ENCODE measurements at places on chromosomes 3 and 15.

- DNase-seq, result no peak
Observed at GRCh38 chr3:112689989-112690388, 49.0 kb upstream of the CCDC80 start.

GRCh38 chr3:33317963-33318709, 40.9 kb downstream of the FBXL2 start:
- no peak for DNase-seq

GRCh38 chr3:129060276-129061022, at the start of gene GP9:
GP9 (plus strand) TSS chr3:129060779; CDS start chr3:129061740, 961 bp downstream.
- DNase-seq, result no peak

- no peak for DNase-seq
Observed at GRCh38 chr3:34388830-34389229, 590.4 kb downstream of the PDCD6IP start.

DNA sequence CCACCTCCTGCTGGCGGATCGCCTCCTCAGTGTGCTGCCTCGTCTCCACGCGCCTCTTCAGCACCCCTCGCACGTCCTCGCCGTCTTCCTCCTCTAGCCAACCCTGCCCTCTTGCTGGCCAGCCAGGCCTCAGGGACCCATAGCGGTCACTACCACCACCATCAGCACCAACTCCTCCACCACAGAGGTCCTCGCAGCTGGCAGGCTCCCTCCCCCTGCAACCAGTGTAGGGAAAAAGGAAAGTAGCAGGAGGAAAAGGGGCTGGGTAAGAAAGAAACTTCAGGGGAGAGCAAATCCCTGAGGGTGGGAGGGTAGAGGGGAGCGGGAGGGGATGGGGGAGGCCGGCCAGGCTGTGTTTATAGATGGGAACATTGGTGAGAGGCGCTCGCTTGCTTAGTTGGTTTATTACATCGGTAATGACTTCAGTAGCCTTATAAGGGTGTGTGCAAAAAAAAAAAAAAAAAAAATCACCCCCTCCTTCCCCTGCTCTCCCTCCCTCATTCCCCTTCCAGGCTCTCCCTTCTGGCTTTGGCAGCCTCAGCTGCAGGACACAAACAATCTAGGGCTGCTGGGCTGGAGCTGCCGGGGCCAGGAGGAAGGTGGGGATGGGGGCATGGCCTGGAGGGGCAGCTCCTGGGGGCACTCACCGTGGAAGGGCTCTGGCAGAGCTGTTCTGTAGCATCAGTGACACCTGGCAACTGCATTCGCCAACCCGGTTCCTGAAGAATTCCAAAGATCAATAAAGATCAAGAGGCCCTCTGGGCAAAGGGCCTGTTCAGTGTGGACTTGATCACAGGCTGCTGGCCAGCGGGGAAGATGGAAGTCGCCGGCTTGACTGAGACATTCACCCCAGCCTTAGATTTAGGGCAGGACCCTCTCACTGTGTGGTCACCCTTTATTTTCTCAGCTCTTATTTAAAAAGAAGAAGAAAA, 116.2 kb upstream of the HACD2 start:
- no peak for DNase-seq

- no peak for DNase-seq
Observed at GRCh38 chr3:151816091-151816604, 2.2 kb downstream of the AADAC start.

DNA sequence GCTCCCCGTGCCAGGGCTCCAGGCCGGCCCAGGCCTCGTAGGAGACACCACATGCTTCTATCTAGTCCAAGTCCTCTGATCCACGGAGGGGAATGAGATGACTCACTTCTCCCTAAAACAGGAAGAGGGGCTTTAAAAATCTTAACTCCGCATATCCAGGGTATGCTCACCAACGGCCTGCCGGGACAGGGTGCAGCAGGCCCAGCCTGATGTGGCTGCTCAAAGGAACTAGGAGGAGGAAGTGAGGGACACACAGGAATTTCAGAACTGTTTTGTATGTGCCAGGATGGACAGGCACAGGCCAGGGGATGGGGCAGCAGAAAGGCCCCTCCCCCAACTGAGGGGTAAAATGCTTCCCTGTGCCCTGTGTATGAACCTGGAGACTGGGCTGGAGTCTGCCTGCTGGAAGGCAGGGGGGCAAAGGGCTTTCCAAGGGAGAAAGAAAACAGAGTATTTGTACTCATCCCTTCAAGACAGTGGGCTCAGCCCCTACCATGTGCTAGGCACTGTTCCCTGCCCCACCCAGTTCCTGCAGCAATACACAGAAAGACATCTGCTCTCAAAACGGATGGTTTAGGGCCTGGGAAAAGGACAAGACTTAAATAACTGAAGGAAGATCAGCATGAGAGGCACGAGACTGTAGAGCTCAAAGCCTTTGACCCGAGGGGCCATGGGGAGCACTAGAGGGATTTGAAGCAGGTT, 22.1 kb downstream of the CHDH start:
- DNase-seq, result no peak

DNA sequence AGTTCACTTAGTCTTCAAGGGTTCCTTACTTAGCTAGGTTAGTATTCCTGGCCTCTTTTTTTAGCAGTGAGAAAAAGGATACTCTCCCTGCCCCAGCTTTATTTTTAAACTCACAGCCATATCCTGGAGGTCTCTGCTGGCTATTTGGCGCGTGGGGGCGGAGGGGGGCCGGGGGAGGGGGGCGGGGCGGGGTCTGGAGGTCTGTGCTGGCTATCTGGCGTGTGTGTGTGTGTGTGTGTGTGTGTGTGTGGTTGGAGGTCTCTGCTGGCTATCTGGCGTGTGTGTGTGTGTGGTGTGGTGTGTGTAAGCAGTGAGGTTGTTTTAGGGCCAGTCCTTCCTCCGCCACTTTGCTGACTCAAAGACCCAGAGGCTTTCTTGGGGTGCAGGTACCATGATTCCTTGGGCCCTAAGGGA, 579 bp upstream of the PLAAT1 start:
- no peak for DNase-seq

- DNase-seq, result no peak
Observed at GRCh38 chr3:144162042-144162441, 190.4 kb downstream of the DIPK2A start.

DNA sequence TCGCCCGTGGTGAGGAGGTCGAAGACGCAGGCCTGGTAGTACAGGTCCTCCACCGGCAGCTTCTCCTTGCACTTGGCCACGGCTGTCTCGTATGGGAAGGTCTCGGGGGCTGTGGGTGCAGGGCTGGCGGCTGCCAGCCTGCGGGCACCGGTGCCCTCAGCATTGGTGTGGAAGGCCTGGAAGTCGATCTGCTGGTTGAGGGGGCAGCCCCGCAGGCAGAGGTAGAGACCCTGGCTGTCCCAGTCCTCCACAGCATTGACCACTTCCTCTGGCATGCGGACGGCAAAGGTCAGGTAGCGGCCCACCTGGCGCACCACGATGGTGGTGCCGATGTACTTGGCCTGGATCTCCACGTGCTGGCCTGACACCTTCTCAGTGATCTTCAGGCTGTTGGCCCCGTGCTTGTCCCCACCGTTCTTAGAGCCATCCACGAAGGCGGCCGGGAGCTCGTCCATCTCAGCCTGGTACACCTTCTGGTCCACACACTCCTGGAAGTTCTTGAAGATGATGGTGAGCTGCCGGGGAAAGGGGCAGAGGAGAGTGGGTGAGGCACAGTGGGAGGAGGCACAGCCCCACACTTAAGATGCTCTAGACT, 43.7 kb downstream of the RGMA start:
- no peak for DNase-seq

- DNase-seq, result no peak
Observed at GRCh38 chr3:184796954-184797353, 15.0 kb upstream of the VPS8 start.

DNA sequence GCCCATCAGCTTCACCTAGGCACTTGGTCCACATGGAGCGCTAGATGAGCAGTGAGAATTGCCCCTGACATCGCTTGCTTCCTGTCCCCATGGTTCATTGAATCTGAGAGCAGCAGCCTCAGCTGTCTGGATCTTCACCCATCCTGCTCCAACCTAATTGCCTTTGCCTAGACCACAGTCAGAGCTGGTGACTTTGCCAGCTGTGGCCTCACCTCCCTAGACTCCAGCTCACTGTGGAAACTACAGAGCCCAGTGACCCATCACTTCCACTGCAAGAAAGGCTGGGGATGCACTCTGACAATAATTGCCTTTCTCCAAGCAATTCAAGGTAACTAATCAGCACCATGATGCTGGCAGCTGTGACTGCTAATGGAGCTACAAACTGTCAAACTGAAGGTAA, 30.6 kb upstream of the SLC6A1 start:
- DNase-seq, result no peak

- DNase-seq, result no peak
Observed at GRCh38 chr15:71635735-71636134, 174.6 kb upstream of the NR2E3 start.

DNA sequence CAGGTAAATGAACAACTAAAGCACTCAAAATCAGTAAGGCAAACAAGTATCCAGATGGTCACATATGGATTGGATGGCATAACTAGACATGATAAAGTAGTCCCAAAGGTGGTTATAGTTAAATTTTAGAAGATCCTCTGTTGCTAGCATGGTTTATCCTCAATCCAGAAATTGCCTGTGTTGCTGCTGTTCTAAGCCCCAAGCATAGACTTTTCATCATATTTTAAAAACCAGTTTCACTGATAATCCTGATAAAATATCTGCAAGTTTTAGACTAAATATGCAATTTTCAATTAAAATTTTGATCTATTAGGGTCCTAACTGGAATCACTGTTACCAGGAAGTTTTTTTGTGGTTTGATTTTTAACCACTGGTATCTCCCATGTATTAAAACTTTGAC, 35.4 kb downstream of the MBNL1 start:
- DNase-seq, result no peak

GRCh38 chr15:78533331-78533730, 6.9 kb upstream of the PSMA4 start:
- DNase-seq, result no peak

GRCh38 chr15:90439946-90440345, 51.9 kb downstream of the IQGAP1 start:
- no peak for DNase-seq

DNA sequence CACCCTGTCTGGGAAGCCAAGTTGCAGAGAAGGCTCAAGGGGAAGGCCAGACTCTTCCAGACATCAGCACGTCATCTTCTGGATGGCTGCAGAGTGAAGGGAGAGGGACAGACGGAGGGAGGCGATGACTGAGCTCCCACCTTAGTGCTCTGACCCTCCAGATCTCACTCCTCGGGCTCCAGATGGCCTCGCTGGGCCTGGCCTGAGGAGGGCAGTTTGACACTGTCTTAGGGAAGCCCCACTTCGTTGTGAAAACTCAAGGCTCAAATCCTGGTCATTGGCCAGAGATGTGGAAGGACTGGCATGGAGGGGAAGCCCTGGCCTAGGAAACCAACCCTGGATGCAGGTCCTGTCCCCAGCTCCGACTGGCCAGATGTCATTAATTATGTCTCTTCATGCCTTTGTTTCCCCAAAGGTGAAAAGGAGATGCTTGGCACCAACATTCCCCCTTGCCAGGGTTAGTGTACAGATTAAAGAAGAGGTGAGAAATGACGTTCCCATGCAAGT, 70.4 kb downstream of the ADCY5 start:
- DNase-seq, result no peak

DNA sequence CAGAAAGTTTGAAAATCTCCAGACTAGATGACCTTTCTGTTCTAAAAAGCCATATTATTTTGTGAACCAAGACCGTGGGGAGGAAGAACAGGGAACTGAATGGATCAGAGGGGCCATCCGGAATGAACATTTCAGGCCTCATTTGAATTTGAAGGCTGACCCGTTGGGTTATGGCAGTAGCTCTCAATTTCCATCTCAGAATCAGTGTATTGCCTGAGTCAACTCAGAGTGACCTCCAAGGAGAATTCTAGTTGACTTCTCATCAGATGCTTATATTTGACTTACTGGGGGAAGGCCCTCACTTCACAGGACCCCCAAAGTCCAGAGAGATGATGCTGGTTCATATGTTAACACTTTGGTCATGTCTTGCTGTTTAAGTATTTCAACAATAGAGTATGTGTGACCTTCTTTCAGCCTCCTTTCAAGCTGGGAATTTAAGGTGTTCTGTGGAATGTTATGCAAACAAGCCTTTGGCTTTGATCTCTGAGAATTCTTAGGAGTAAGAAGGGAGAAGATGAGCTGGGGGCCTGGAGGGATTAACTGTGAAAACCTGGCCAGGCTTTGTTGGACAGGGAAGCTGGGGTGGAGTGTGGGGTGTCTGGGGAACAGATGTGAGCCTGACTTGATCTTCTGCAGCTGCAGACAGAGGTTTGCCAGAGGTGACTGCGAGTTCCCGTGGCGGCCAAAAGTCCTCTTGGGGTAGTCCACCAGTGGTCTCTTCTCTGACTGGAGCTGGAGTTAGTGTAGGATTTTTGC, 111.2 kb upstream of the RGMA start:
- no peak for DNase-seq

DNA sequence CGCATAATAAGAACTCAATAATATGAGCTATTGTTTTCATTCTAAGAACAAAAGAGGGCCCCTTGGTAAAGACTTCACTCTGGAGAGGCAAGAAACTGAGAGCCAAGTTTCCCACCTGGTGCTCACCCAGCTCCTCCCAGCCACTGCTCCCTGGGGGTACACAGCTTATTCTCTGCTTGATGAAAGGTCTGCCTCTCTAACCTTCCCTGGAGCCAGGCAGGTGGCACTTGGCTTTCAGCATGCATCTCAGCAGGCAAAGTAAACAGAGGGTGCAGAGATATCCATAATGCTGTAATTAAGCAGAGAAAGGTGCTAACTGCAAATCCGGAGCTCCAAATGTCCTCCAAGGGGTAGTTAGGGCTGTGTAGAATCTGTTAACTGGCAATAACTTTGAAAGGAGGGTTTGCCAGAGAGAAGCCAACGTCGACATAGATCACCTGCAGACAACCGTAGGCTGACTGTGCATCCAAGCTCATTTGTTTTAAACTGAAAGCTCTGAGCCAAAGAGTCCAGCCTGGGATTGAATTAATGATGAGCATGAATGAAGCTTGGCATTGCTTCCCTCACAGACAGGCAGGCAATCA, 159.6 kb upstream of the PROK2 start:
- no peak for DNase-seq

- no peak for DNase-seq
Observed at GRCh38 chr3:188286087-188286513, 132.1 kb downstream of the LPP start.

DNA sequence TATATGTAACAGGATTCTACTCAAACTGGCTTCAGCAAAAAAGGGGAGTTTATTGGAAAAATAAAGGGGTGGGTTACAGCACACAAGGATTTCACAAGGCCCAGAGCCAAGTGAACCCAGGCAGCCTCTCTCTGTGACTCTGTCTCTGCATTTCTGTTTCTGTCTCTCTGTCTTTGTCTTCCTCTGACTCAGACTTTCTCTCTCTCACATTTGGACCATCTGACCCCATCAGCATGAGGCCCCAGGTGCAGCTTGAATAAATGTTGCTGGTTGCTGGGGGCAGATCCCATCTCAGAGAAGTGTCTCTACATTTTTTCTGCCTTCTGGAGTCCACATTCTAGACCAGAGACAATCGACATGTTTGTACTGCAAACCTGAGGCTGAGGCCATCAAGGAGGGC, 45.0 kb downstream of the RPLP1 start:
- DNase-seq, result no peak

DNA sequence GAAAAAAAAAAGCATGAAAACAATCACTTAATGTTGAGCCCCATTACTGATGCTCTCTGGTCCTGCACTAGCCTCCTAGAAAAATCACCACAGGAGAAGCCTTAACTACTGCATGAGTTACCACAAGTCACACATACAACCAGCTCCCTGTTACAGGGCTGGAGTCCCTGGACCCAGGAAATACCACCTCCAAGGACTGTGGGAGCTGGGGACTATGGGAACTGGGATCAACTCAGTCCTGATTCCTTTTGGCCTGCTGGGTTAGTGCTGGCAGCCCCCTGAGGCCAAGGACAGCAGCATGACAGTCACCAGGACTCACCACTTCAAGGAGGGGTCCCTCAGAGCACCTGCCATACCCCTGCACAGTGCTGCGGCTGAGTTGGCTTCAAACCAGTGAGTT, 559 bp downstream of the NR1I2 start:
- DNase-seq, result no peak

Data from GDM1 (cell line).